Caki2 (cell line): ENCODE measurements at places on chromosomes 3 and 15. TPM values are rescaled to one million over a fixed set of nuclear protein-coding genes. Genes with fewer than 3 reads are reported as not detected.

Gene LINGO1
- total RNA-seq: 0.14 TPM in 1 of 2 replicates, not detected in the other

Gene ASB7
- 5.0 and 20.2 TPM in 2 replicates for total RNA-seq

Gene RNF7
- total RNA-seq: 110 and 122 TPM in 2 replicates

Gene CHRNA7
- 5.7 TPM in 1 of 2 replicates, not detected in the other for total RNA-seq

Gene PAQR5
- total RNA-seq: 48.3 and 50.0 TPM in 2 replicates

Gene MESP2
- 0.43 and 1.4 TPM in 2 replicates for total RNA-seq

Gene UROC1
- not detected in 2 replicates for total RNA-seq

Gene THPO
- total RNA-seq: 0.61 TPM in 1 of 2 replicates, not detected in the other

Gene CYP1A2
- not detected in 2 replicates for total RNA-seq

Gene KY
- total RNA-seq: not detected in 2 replicates

Gene OR5H15
- total RNA-seq: not detected in 2 replicates

Gene CRYGS
- total RNA-seq: 3.1 TPM in 1 of 2 replicates, not detected in the other

Gene C3orf70
- not detected in 2 replicates for total RNA-seq

Gene CDHR4
- total RNA-seq: not detected in 2 replicates

Gene HHLA2
- total RNA-seq: not detected in 2 replicates

Gene GOLGA8N
- 6.0 and 15.1 TPM in 2 replicates for total RNA-seq

Gene LNP1
- 10.8 TPM in 2 replicates for total RNA-seq

Gene THRB
- total RNA-seq: 2.8 and 13.5 TPM in 2 replicates

Gene STOML1
- total RNA-seq: 24.1 and 33.0 TPM in 2 replicates

Gene CFAP100
- not detected in 2 replicates for total RNA-seq

Gene ATP10A
- total RNA-seq: 2.9 and 3.0 TPM in 2 replicates

Gene CCR9
- total RNA-seq: 0.81 TPM in 1 of 2 replicates, not detected in the other

Gene SOX14
- total RNA-seq: not detected in 2 replicates

Gene PTH1R
- 3.1 and 3.3 TPM in 2 replicates for total RNA-seq

Gene PRSS50
- total RNA-seq: not detected in 2 replicates

Gene EOMES
- not detected in 2 replicates for total RNA-seq

Gene SPINK8
- not detected in 2 replicates for total RNA-seq

Gene GOLGA8T
- 0.23 TPM in 1 of 2 replicates, not detected in the other for total RNA-seq

Gene KIF7
- total RNA-seq: not detected in 2 replicates

Gene CYP8B1
- total RNA-seq: not detected in 2 replicates

Gene C2CD4A
- total RNA-seq: 5.5 and 5.7 TPM in 2 replicates

Gene PRR20G
- not detected in 2 replicates for total RNA-seq

Gene GOLGA8S
- total RNA-seq: 0.32 TPM in 1 of 2 replicates, not detected in the other

Gene SAMD7
- total RNA-seq: not detected in 2 replicates

Gene ANKUB1
- not detected in 2 replicates for total RNA-seq

Gene STAB1
- total RNA-seq: not detected in 2 replicates

Gene SLC24A5
- not detected in 2 replicates for total RNA-seq

Gene RNF123
- total RNA-seq: 14.3 and 14.6 TPM in 2 replicates

Gene MEGF11
- total RNA-seq: not detected in 2 replicates

Gene GTF2A2
- 63.5 and 81.5 TPM in 2 replicates for total RNA-seq

Gene CCK
- not detected in 2 replicates for total RNA-seq

Gene POPDC2
- not detected in 2 replicates for total RNA-seq

Gene OR5K2
- not detected in 2 replicates for total RNA-seq

Gene GPR160
- 66.6 and 105 TPM in 2 replicates for total RNA-seq

Gene SPATA12
- total RNA-seq: 0.43 and 1.0 TPM in 2 replicates
